Skin of body (tissue), 3 donors: ENCODE measurements at places on chromosomes 11 and 22. TPM values are rescaled to one million over a fixed set of nuclear protein-coding genes. Genes with fewer than 3 reads are reported as not detected.

Gene NEU3
- 10.5 TPM for total RNA-seq

Gene C11orf86
- not detected for total RNA-seq

Gene KIF18A
- total RNA-seq: 8.0 TPM

Gene RASD2
- 0.30 TPM for total RNA-seq

Gene FXYD2
- total RNA-seq: 1.5 TPM

Gene APOA1
- 1.6 TPM for total RNA-seq

Gene CCDC188
- 1.2 TPM for total RNA-seq

Gene GGTLC2
- not detected for total RNA-seq

Gene OR4A16
- total RNA-seq: not detected

Gene MIAT
- 2.5 TPM for total RNA-seq

Gene CD44
- total RNA-seq: 319 TPM

Gene XKR3
- total RNA-seq: not detected

Gene ZW10
- total RNA-seq: 20.7 TPM

Gene YPEL1
- 5.8 TPM for total RNA-seq
